ENCODE measurements at places on chromosomes 4 and X.

DNA sequence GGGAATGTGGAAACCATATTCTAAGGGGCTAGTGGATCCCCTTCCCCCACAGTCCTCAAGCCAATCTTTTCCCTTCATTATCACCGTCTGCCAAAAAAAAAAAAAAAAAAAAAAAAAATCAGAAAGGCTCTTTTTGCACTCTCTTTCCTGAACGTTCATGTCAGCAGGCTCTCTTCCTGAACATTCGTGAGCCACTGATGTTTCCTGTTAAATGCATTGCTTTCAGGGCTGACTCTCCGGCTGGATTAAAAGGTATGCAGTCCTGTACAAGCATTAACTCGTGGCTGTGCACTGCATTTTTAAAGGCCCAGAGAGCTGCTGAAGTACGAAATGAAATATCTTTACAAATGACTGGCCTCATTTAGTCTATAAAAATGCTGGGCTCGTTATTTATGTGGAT is 34.0 kb upstream of the TSPAN5 start:
- DNase-seq = no peak

DNA sequence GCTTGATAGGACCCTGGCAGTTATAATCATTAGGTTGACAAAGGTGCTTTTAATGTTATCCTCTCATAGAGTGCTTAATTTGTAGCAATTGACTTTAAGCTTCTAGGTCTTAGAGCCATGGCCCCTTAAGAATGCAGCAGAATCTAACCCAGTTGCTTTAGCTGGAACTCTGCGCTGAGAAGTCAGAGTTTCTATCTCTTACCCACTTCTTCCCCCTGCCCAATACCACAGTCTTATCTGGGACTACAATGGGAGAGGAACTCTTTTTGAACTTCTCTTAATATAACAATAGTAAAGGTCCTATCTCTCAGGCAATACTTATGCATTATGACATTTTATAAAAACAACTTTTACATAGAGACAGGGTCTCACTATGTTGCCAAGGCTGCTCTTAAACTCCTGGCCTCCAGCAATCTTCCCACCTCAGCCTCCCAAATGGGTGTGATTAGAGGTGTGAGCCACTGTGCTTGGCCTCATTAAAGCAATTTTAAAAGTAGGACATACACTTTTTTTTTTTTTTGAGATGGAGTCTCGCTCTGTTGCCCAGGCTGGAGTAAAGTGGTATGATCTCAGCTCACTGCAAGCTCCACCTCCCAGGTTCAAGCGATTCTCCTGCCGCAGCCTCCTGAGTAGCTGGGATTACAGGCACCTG is 1.8 kb downstream of the TLR10 start:
- no peak for DNase-seq

GRCh38 chr4:38666766-38667084 is 2.7 kb downstream of the KLF3 start:
- DNase-seq = no peak

DNA sequence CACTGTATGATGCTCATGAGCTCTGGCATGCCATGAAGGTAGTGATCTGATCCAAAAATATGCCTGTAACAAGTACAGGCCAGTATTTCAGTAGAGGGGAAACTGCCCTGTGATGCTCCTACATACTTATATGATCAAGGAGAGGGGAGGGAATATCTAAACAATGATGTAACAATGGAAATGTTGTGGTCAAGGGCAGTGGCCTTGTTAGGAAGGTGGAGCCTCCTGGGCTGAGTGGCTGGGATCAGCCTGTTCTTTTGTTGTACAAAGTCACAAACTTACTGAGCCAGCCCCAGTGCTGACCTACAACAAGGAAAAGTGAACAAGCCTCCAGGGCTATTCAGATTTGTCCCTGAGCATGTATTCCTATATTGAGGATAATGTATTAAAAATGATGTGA is 70.3 kb downstream of the ANXA10 start:
- no peak for DNase-seq

DNA sequence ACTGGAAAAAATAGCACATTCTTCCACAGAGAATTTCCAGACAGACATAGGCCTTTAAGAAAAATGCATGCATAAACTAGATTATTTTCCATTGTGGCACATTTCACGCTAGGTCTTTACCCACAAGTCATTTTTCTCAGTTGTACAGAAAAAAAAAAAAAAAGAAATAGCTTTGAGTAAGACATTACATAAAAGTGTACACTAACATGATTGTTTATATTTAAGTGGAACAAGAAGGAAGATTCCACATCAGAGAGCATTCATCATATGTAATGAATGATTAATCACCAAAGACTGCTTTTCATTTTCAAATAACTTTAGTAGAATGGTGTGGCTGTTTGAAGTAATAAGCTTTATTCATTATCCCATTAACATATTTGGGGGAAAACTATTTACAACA is 1270.2 kb upstream of the AGA start:
- DNase-seq = no peak

DNA sequence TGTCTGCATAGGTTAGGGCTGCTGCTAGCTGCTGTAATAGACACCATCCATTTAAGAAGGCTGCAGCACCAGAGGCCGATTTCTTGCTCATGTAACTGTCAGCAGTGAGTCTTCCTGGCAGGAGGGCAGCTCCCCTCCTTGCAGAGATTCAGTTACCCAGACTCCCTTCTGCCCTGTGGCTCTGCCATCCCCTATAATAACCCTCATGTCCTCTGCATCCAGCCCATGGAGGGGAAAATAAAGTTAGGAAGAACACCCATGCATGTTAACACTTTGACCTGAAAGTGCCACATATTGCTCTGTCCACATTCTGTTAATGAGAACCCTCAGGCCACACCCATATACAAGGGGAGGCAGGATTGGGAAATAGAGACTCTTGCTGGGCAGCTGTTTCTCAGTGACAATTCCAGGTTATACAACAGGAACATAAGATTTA is 5.4 kb downstream of the STBD1 start:
- DNase-seq = no peak

- no peak for DNase-seq
These were observed 19.2 kb downstream of the ALPK1 start for GRCh38 chr4:112316360-112316759.

DNA sequence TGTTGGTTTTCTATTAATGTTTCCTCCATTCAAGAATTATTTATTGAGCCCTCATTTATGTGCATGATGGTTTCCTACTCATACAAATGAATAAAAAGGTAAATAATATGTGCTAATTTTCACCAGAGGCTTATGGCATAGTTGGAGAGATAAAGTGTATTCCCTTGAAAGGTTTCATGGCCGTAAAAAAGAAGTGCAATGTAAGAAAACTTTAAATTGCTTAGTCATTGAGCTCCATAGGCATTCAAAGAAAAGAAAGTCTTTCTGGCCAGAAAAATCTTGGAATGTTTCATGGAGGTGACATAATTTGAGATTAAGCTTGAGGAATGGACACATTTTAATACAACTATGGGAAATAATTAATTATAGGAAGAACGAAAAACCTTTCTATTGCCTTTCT is 8.7 kb downstream of the KLHL4 start:
- DNase-seq = no peak

- DNase-seq = no peak
These were observed 671.7 kb upstream of the NR3C2 start for GRCh38 chr4:149113804-149114430.

DNA sequence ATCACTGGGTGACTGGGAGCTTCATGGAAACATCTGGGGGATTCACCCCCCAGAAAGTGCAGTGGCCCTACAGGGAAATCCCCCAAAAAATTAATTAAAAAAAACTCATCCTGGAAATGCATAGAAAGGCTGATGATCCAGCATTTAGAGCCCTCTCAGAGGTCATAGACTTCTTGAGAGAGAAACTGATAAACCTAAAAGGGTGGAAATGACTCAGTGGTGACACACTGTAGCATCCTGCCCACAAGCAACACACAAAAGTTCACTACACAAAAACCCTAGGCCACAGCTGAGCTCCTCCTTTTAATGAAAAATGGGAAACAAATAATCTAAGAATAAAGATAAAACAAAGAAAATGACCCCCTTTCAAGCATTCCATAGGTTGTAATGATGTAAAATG is 911.5 kb downstream of the GLUD2 start:
- DNase-seq = no peak
